Neural progenitor cell (in vitro differentiated cells): ENCODE measurements at places on chromosomes 2 and 18.

- DNase-seq: no peak
Measured at GRCh38 chr18:63606526-63606925, 19.4 kb downstream of the SERPINB13 start.

DNA sequence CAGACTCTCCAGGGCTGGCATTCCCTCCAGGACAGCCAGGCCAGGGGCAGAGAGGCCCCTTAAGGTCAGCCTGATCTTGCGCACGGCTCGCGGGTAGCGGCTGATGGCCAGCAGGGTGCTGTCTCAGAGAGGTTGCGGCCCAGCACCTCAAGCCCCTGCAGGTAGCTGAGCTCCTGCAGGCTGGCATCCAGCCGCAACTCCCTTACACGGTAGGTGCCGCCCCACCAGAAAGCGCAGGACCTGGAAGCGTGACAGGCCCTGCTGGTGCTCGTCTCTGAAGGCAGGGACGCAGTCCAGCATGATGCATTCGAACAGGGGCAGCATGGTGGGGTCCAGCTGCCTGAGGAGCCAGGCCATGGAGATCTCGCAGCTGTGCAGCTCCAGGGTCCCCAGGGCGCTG lies 38.9 kb downstream of the C1D start:
- no peak for DNase-seq

DNA sequence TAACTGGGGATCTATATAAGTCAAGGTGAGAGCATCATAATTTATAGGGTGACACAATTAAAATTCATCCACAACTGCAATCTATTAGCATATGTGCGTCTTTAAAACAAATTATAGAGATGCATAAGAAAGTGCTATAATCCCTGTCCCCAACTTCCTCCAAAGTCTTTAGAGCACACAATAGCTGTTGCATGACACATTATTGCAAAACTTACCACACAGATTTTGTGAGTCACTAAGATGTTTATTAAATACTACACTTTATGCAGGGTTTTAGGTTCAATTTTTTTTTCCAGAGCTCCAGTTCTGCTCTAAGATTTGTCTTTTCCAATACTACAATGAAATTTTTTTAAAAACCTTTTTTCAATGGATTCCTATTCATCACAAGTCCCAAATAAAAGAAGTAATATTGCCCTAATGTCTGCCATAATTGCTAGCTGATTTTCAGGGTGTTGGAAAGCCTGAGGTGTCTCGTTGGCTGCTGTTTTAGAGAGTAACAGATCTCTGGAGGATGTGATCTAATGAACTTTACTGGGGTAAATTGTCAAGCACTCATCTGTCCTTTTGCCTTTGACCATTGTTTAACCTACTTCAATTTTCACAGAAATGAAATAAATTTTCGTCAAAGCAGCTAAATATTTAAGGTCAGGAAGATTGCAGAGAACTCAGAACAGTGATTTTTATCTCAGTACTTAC lies 250.5 kb upstream of the NETO1 start:
- DNase-seq: no peak

DNA sequence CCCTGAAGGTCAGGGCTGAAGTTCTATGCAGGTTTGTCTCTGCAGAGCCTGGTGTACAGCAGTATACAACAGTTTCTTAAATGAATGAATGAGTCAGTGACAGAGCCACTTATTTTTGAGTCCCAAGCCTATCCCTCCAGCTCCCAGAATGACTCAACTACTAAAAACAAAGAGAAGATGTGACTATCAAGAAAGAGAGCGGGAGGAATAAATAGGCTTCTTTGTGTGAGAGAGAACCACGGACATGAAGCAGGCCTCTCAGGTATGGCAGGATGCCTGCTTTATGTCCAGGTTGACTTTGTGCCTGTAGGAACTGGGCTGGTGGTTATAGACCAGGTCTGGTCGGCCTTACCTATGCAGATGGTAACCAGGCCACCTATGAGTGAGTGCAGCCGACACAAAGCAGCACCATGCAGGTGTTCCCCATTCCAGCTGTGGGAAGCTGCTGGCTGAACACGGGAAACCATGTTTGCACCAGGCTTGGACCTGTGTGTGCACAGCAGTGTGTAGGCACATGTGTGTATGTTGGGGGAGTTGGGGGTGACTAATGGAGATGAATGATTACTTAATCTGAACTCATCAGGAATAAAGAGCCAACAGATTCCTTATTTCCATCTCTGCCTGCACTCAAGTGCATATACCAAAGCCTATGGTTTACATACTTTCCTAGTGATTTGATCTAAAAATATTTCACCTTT lies 171.0 kb downstream of the OSR1 start:
- DNase-seq: no peak

DNA sequence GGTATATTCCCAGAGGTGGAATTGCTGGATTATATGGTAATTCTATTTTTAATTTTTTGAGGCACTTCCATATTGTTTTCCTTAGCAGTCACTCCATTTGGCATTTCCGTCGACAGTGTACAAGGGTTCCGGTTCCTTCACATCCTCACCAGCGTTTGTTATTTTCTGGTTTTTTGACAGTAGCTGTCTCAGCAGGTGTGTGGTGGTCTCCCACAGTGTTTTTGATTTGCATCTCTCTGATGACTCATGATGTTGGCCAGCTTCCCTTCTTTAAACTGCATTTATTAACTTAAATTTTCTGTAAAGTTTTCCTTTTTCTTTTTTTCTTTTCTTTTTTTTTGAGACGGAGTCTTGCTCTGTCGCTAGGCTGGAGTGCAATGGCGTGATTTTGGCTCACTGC lies 19.7 kb downstream of the SH3BP4 start:
- no peak for DNase-seq
